ENCODE measurements at places on chromosomes 1 and 21.

GRCh38 chr1:46062651-46063319, 69.6 kb downstream of the PIK3R3 start:
- DNase-seq = no peak

GRCh38 chr1:108117945-108118902, 81.9 kb downstream of the SLC25A24 start:
- peak; percentile 62 for DNase-seq

- no peak for DNase-seq
Measured at GRCh38 chr1:227744668-227745067, 9.4 kb downstream of the SNAP47 start.

DNA sequence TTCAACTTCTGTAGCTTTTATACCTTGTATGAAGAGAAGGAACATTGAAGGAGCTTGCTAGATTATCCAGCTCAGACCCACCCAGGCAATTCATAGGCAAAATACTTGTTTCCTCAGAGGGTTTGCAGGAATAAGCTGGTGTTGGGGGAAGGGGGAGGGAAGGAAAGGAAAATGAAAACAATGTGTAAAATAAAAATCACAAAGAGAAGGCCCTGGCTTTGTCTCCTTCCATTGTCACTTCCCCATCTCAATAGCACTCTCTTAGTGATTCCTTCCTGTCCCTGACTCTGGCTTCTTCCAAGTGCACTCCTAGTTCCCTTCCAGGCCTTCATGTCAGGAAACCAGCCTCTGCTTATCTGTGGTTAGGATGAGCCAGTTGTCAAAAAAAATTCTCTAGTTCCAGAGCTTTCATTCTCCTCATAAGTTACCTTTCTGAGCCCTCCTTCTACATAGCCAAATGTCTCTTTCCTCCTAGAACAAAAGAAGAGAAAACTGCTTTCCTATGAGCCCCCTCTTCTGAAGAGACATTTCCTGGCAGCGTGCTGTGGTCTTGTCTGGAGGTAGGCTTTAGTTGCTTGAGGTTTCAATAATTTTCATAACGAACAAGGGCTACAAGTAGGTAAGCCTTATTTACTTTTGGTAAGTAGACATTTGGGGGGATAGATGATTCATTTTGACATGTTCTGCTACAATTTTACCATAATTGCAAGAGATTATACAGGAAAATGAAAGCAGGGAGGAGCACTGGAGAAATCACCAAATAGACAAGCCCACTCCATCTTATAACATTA, 45.7 kb downstream of the FASLG start:
- DNase-seq = no peak

DNA sequence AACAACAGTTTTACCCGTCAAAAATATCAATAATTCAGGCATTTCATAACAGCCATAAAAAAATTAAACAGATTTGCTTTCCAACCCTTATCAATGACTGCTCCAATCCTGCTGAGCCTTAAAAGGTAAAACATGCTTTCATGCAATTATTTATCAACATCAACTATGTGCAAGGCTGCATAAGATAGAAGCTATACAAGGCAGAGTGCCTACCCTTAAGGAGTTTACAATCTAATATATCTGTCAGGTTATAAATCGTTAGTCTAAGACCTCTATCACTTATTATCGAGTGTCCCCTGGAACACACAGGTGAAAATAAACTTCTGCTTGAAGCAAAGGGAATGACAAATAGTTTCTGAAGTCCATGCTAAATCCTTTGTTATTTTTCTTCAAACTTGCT, 1.8 kb downstream of the ERRFI1 start:
- DNase-seq = no peak

GRCh38 chr1:173255214-173255813, 48.2 kb upstream of the TNFSF4 start:
- DNase-seq = peak; percentile 4

GRCh38 chr21:43271452-43272020, 102.7 kb downstream of the CRYAA start:
- DNase-seq = no peak

- no peak for DNase-seq
Measured at GRCh38 chr1:186839041-186839400, 10.3 kb downstream of the PLA2G4A start.

DNA sequence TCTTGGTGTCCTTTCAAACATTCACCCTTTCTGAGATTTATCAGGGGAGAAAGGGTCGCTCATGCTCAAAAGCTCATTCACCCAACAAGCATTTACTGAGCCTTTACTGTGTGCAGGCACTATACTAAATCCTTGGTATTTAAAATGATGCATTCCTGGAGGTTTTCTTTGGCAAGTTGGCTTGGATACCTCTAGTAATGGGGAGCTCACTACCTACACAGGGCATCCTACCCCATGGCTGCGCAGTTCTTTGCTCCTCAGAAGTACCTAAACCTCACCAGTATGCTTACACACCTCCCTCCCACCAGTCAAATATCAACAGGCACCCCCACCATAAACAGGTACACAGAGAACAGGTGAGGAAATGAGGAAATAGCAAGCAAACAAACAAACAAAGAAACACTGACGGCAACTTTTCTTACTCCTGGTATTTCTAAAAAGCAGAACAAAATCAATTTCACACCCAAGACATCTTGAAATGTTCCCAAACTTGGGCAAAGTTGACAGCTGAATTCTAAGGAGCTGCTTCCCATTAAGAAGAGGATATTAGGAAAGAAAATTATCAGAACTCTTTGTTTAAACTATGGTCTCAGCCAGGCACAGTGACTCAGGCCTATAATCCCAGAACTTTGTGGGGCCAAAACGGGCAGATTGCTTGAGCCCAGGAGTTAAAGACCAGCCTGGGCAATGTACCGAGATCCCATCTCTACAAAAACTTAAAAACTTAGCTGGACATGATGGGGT, 104.8 kb downstream of the PSMG1 start:
- no peak for DNase-seq

Data from fibroblast of skin of left biceps (primary cell).